ENCODE measurements at places on chromosomes 7 and 10.

DNA sequence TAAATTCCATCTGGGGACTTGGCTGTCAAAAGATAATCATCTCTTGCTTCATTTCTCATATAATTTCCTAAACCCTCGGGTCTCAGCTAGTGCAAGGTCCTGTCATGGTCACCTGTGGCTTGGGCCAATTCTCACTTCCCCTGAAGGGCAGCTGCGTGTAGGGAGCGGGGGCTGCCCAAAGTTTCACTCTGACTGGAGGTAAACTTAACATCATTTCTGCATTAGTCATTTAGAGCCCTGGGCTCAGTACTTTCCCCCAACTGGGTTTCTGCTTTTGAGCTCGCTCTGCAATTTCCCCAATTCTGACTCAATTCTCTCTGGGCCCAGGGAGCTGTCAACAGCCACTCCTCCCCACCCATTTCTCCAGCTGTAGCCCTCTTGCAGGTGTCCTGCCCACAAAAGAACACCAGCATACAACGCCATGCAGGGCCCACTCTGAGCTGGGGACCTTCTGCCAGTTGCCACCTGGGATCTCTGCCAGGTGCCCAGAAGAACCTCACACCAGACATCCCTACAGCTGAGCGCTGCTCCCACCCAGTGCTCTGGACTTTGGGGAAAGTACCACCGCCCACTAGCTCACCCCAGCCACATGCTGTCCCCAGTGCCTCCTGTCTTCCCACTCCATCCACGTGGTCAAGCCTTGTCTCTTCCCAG is 37.9 kb downstream of the VOPP1 start:
- DNase-seq = peak; percentile 10

DNA sequence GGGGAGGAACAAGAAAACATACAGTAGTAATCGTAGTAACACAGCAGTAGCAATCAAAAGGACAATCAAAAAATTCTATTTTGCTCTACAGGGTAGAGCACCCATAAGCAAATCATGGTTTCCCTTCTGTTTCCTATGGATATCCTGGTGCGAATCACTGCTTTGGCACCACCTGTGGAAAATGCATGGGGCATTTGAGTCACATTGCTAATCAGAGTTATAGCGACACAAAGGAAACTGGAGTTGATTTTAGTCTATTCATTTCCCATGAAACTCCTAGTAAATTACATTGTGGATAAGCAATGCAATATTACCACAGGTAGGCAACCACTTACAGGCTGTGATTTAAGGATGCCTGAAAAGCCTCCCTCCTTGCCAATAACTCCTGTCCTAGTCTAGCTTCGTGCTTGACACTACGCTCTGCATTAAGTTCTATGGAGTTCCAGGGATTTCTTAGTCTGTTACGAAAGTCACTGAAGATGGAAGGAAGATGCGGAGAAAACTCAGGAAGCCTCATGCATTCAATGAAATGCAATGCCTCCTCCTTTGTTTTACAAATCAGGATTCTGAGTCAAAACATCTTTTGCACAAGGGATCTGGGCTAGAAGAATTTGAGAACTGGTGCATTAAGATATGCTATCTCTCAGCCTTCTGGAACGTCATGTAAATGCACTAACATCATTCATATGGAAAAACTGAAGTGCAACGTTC is 188.4 kb downstream of the DGKI start:
- DNase-seq = no peak

GRCh38 chr7:96085953-96086352 is 235.9 kb downstream of the SLC25A13 start:
- DNase-seq = no peak

DNA sequence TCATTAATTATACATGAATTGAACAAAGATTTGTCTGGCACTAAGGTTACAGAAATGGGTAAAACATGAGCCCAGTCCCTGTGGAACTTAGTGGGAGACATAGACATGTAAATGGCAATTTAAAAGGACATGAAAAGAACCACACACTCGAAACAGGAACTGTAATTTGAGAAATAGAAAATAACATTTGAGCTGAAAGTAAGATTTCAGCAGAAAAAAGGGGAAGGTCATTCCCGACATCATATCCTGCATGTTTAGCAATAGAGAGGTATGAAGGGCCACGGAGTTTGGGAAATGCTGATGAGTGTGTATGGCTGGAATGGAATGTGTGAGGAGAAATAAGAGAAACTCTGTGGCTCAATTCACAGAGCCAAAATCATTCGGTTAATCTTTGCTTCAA is 175.4 kb upstream of the AHR start:
- DNase-seq = no peak

- DNase-seq = no peak
Measured at GRCh38 chr10:22369434-22370072, 24.3 kb downstream of the SPAG6 start.

DNA sequence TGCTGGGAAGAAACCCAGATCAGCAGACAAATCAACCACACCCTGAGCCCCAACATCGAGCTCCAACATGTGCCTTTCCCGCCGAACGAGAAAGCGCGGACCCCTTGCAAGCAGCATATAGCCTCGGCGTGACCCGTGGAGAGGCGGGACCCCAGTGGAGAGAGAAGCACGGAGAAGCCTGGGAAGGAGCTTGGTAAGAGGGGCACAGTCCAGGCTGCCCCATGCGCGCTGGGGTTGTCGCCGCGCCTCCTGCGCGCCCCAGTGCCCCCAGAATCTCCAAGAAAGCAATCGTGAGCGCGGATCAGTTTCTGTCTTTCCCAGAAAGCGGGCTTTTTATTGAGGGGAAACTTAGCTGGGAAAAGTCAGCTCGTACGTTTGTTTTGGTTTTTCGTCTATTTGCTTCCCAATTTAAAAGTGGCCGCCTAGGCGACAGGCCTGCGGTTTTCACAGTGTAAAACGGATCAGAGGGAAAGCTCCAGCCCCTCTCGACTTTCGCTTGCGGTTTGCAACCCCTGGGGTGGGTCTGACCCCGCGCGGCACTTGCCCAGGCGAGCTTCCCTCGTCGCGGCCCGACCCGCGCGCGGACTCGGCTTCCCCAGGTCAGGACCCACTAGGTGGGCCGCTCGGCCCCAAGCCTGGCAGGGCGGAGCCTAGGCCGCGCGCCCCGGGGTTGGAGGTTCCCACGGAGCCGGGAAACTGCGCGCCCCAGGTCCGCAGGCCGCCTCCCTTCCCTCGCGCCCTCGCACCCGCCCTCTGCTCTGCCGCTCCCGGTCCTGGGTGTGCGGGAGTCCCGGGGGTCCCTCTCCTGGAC is 31.1 kb downstream of the SKIDA1 start:
- DNase-seq = no peak

GRCh38 chr10:3765146-3765545 is 19.9 kb downstream of the KLF6 start:
- DNase-seq = peak; percentile 12

DNA sequence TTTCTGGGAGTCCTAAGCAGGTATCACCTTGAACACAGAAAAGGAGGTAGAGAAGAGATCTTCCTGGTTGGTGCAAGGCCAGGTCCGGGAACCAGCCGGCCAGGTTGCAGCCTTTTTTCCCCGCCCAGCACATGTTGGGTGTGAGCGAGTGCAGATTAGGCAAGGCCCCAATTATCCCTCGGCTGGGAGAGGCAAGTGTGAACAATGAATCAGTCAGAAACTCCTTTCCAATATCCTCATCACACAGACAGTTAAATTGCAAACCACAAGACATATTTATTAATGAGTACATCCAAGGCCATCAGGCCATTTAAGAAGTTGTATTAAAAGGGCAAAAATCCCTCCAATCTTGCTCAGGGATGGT is 115.0 kb upstream of the AFAP1L2 start:
- DNase-seq = no peak

DNA sequence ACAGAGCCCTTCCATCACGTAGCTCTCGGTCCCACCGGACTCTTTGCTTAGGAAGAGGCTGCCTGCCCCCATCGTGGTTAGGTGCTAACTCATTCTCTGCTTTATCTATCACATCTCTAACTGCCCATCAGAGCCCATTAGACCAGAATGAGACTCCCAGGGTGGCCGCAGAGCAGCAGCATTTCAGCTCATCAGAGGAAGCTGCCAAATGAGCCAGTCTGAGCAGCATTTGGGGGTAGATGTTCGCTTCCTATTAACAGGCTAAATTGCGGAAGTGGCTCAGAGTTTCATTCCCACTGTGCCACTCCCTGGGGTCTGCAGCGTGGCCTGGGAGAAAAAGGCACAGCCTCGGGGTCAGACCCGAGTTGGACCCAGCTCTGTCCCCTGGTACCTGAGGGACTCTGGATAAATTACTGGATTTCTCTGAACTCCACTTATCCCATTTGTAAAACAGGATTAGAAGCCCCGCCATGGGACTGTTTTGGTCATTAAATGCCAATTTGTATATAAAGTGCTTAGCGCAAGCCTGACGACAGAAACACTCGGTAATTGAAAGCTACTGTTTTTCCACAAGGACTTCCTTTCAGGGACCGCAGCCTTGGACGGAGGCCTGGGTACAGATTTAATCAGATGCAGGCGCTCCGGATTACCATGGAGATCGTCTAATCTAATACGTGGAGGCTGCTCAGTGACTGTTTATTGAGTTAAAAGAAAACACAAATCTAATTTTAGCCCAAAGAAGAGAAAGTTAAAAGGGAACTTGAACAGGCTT is 73.8 kb upstream of the PRLHR start:
- DNase-seq = no peak

GRCh38 chr10:81367132-81367531 is 507.9 kb upstream of the NRG3 start:
- no peak for DNase-seq

DNA sequence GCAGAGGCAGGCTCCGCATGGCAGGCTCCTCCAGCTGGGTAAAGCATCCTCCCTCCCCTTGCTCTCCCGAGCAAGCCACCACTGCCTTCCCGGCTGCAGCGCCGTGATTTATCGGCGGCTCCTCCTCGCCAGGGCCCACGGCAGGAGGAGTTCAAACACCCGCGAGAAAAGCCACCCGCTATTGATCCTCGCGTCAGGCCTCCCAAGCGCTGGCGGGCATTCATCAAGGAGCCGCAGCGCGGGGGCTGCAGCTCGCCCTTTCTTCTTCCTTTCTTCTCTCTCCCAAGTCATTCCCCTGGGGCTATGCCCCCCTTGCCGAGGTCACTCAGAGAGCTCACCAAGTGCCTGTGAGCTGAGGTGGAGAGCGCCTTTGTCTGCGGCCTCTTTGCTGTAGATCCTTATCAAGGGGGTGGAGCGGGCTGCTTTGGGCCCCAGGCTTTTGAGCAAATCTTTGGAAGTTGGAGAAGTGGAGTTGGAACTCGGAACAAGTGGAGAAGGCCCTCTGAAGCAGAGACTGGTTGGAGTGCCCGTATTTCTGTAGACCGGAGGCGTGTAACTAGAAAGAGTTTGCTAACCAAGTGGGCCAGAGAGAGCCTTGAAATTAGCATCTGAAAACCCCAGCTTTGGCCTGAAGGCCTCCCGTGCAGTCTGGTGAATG is 107.2 kb upstream of the PPIF start:
- DNase-seq = no peak

DNA sequence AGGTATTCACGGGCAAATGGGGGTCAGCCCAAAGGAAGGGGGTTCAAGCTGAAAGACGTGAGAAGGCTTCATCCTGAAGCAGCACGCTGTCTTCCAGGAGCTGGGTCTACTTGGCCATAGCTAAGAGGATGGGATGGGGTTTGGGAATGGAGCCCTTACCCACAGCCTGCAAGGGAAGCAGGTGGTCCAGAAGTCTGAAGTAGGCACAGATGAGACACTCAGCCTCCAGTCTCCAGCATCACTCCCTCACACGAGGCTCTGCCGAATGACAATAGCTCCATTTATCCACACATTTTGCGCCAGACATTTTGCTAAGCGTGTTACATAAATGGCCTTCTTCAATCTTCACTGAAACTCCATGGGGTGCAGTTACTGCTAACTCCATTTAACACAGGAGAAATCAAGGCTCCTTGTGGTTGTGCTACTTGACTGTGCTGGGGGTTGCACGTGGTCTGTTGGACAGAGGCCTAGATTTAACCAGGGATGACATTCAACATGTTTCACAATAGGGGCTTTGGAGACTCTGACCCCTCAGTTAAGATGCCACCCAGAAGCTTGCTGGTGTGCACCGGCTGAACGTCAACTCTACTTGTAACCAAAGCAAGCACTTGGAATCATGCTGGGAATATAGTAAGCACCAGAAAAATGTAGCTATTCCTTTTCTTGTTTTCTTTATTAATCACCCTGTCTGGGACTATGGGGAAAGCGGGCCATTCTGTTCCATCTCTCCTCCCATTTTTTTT is 85.3 kb downstream of the FAM241B start:
- no peak for DNase-seq

All from activated naive CD4-positive, alpha-beta T cell (primary cell).